ENCODE measurements at places on chromosomes 2 and 18.

DNA sequence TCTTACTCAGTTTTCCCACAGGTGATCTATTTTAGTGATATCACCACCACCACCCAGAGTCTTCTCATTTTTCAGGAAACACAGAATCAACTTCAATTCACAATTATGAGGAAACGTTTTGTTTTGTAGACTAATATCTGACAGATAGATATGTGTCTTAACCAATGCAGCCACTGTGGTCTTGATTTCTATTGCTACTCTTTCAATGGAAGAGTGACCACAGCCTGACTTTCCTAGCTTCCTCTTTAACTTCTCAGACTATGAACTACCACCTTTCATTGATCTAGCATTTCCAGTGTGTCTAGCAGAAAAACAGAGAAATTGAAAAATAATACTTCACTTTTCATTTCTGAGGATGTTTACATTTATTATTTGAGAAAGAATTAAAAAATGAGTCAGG, 20.5 kb downstream of the ADAM17 start:
- DNase-seq, result no peak

GRCh38 chr2:134988994-134989605, 58.1 kb downstream of the MAP3K19 start:
- DNase-seq, result no peak

- DNase-seq, result no peak
Observed at GRCh38 chr2:43465234-43465633, 130.6 kb downstream of the THADA start.

- DNase-seq, result no peak
Observed at GRCh38 chr2:54558188-54559005, 102.3 kb downstream of the SPTBN1 start.

- no peak for DNase-seq
Observed at GRCh38 chr2:187614756-187615155, 60.5 kb upstream of the TFPI start.

DNA sequence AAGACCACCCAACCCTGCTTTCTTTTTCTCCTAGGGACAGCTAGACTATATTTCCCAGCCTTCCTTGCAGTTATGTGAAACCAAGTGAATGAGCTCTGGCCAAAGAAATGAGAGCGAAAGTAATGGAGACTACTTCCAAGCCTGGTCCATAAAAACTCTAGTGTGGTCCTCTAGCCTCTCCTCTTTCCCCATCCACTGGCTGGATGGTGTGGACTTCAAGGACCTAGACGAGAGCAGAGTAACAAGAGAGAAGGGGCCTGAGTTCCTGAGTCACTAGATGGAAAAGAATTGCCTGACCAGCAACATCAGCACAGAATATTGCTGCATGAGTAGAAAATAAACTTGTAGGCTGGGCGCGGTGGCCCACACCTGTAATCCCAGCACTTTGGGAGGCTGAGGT, 2.9 kb upstream of the TMSB10 start:
- no peak for DNase-seq

GRCh38 chr18:28757466-28758008, 580.6 kb upstream of the CDH2 start:
- no peak for DNase-seq

DNA sequence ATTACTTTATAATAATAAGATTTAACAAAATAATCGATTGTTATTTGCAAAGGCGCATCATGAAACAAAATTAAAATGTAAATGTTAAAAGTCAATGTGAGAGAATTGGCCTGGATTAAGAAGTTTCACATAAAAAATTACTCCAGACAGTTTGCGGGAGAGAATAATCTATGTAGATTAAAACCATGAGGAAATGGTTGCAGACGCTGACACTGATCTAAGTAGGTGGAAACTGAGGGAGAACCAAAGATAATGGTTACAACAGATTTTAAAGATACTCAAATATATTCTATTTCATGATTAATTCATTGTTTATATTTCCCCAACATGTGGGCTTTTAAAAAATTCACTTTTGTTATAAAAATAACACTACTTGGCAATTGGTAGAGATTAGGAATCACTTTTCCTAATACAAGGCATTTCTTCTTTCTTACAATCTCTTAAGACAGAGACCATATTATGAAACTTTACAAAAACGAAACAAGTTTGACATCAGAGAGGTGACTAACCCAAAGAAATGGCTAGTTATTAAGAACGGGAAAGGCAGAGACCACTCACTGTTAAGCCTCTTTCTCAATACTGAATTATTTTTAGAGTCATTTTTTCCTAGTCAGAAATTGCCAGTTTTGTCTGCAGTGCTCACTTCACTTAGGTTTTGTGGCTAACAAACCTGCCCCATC, 1.6 kb downstream of the KANSL1L start:
- DNase-seq, result no peak

- DNase-seq, result no peak
Observed at GRCh38 chr2:75523313-75524275, 37.1 kb downstream of the EVA1A start.

DNA sequence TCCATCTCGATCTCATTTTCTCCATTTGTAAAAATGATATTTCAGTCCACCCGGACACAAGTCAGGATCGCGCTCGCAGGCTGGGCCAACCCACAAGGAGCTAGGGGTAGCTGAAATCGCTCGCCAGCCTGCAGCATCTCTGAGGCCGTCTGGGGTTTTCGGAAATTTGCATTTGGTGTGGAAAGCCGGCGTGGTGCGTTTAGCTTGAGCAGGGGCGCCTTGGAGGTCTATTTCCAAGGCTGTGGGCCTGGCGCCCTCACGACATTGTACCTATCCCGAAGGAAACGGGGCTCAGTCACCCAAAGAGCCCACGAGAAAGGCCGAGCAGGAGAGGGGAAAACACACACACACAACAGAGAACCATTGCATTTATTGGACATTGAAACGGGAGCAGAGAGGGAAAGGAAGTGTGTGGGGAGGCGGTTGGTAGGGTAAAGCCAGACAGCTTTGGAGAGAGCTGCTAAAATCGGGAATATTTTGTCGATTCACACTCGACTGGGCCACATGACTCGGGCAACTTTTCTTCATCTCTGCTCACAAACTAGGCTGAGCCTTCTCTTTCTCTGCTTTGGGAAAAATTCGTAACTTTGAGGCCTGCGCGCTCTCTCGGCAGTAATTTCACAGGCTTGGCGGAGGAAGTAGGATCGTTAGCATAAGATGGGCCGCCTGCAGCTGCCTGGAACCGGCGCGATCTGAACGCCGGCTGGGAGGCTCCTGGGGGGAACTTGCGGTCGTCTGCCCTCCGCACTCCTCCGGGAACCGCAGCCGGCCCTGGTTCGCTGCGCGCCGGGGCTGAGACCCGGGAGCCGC, 1.1 kb upstream of the HOXD8 start:
- no peak for DNase-seq

GRCh38 chr2:74093840-74094239, 53.9 kb downstream of the BOLA3 start:
- DNase-seq, result no peak

DNA sequence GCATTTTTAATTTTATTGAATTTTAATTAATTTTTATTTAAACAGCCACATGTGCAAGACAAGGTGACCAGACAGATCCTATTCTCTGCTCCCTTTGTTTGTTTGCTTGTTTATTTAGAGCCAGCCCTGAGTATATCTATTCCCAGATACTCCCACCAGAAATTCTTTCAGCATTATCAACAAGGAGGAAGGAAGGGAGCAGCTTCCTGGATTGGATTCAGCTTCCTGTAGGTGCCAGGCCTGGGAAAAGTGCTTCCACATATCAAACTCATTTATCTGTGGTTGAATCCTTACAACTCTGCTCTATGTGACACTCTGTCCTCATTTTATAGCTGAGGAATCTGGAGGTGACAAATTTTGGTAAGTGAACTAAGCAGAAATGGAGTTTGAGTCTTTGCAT, 60.5 kb upstream of the KLF7 start:
- no peak for DNase-seq

GRCh38 chr2:216911886-216912285, 52.0 kb upstream of the TNP1 start:
- no peak for DNase-seq

DNA sequence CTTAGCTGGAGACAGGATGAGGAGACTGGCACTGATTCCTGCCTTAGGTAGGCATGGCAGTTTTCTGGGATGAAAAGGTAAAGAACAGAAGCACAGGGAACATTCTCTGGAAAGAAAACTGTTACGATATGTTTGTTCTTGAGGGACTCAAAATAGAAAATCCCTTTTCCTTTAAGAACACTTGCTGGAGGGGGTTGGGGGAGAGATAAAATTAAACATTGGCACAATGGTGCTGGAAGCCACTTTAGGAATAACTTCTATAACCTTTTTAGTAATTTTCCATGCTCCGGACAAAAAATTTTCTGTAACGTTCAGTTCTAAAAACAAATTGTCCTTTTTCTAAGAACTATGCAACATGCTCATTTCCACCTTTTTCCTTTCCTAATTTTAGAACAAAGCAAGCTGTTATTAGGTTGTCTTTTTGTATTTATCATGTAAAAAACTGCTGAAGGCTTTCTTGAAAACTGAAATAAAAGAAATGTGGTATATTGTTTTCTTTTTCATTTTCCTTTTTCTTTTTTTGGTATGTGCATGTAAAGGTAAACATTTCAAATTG, 343.8 kb downstream of the EPHA4 start:
- DNase-seq, result no peak

DNA sequence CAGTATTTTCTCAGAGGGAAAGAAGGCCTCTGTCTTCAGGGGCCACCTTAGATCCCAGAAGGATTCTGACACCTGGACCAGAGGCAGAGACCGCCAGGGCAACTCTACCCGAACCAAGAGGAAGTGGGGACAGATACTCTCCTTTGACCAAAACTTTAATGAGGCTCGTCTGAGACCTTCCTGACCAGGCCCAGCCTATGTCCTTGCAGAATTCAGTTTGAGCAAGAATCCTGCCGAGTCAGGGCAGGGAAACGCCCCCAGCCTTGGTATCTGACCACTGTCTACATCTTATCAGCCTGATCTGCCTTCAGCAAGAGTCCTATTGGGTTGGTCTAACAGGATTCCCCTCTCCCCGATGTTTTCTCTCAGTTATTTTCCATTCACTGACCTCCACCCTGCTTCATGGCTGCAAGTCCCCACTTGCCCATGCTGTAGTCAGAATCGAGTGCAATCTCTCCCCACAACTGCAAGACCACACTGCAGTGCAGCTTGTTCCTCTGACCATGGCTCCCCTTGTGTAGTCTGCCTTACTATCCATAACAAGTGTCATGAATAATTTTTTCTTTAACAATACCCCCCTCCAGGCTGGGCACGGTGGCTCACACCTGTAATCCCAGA, 95.0 kb downstream of the MSH2 start:
- DNase-seq, result no peak

- DNase-seq, result no peak
Observed at GRCh38 chr18:67265464-67266245, 250.9 kb downstream of the DSEL start.

GRCh38 chr2:170719810-170720209, 4.7 kb downstream of the SP5 start:
- no peak for DNase-seq

DNA sequence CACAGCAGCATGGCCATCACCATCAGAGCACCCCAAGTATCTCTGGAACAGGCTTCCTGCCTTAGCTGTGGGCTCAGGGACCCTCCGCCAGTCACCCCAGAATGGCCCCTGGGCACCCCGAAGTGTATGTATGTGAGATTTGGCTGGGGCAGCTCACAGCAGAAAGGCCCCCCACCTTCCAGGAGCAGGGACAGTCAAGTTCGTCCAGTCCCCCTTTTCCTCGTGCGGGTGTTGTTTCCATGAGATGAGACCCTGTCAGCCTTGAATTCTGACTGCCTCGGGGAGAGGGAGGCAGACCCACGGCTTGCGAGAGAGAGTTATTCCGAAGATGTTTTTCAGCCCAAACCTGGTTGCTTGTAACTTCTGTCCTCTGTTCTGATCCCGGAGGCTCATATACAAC, 290.9 kb upstream of the HDAC4 start:
- DNase-seq, result no peak

DNA sequence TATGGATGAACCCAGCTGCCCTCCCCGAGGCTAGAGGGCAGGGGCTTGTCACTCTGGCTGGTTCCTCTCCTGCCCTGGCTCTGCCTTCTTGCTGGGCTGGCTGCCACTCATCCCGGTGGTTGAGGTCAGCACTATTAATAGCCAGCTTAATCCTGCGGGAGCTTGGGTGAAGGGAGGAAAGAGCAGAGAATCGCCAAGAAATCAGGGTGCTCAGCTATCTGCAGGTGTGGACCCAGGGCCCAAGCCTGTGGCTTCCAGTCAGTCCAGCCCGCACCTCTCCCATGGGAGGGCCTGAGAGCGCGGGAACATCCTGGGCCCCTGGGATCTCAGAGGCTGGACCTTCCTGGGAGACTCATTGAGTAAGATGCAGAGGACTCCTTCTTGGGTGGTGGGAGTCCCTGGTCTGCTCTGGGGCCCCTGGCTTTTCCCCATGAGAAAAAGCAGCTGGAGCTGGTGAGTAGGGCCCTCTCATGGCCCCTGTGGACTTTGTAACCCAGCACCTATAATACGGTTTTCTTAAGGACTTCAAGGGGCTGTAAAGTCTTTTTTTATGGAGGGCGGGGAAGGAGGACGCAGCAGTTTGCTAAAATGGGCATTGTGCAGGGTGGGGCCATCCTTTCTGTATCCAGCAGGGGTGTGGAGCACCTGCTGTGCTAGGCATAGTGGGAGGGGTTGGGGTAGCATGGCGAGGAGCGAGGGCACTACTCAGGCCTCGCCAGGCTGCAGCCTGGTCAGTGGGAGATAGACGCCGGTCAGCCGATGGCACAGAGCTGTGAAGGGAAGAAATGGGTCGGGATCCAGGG, 27.4 kb upstream of the CNNM3 start:
- DNase-seq, result no peak

- DNase-seq, result no peak
Observed at GRCh38 chr2:191250986-191251385, 5.8 kb downstream of the MYO1B start.

GRCh38 chr2:197191940-197192322, 118.6 kb downstream of the ANKRD44 start:
- DNase-seq, result no peak

GRCh38 chr2:73983322-73984202, 1.1 kb upstream of the TET3 start:
- DNase-seq, result no peak

All from activated CD4-positive, alpha-beta T cell treated with anti-CD3 and anti-CD28 coated beads for 24 hours (primary cell).